Activated naive CD8-positive, alpha-beta T cell treated with anti-CD3 and anti-CD28 coated beads, Interleukin-2, amount 50 U/mL, for 24 hours (primary cell): ENCODE measurements at places on chromosomes 7 and 10.

GRCh38 chr10:104316321-104317099, 21.8 kb downstream of the ITPRIP start:
- H3K36me3 ChIP-seq: peaks cover 25% of the 10 kb centered on the region
- no peak overlapping the region for H3K4me3 ChIP-seq
- peaks cover 37% of the 10 kb centered on the region for H3K4me1 ChIP-seq
- no peak overlapping the region for H3K27ac ChIP-seq
- H3K27me3 ChIP-seq: no peaks in the 10 kb centered on the region

GRCh38 chr10:128059982-128060293, 66.3 kb downstream of the MKI67 start:
- no peak for DNase-seq
- peak overlapping the region; percentile 87 for H3K27ac ChIP-seq
- H3K36me3 ChIP-seq: peaks cover 62% of the 10 kb centered on the region
- no peaks in the 10 kb centered on the region for H3K27me3 ChIP-seq
- H3K4me3 ChIP-seq: no peak overlapping the region

GRCh38 chr7:45872116-45873034, 507 bp downstream of the CCDC201 start:
- H3K4me1 ChIP-seq: no peaks in the 10 kb centered on the region
- H3K27me3 ChIP-seq: peaks cover 6% of the 10 kb centered on the region
- H3K27ac ChIP-seq: no peak overlapping the region
- no peaks in the 10 kb centered on the region for H3K36me3 ChIP-seq

DNA sequence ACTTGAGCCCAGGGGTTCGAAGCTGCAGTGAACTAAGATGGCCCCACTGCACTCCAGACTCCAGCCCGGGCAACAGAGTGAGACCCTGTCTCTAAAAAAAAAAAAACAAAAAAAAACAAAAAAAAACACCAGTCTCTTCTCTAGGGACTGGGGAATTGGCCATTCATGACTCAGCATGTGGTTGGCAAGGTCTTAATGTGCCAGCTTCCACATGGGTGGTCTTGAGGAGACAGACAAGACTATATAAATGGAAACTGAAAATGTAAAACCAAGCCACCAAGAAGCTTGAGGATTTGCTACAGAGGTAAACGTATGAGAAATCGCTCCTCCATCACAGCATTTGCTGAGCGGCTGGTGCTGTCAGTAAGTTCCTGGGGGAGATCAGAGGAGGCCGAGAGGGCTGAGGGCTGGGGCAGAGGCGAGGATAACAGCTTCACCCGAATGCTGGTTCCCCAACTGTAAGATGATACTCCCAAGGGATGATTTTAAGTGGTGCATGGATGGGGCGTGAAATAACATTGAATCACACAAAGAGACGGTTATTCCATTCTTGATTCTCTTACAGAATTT, 128.7 kb downstream of the C10orf105 start:
- H3K27me3 ChIP-seq: peaks cover 8% of the 10 kb centered on the region
- H3K27ac ChIP-seq: no peak overlapping the region
- no peaks in the 10 kb centered on the region for H3K36me3 ChIP-seq
- H3K4me3 ChIP-seq: no peak overlapping the region

DNA sequence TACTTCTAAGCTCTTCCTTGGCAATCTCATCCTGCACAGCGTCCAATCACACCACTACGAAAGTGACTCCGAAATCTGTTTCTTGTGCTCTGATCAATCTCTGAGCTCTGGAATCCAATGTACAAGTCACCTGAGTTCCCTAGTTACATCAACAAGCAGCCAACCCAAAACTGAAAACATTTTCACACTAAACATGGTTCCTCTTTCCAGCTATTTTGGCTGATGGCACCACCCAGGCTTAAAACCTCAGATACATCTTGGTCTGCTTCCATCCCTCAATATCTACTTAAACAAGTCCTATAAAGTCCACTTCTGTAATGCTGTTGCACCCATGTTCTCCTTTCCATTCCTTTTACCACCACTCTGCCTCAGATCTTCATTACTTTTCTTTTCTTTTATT, 3.6 kb downstream of the BLOC1S2 start:
- H3K27ac ChIP-seq: no peak overlapping the region
- peaks cover 30% of the 10 kb centered on the region for H3K36me3 ChIP-seq
- H3K4me1 ChIP-seq: peaks cover 33% of the 10 kb centered on the region
- no peak for DNase-seq
- peaks cover 1% of the 10 kb centered on the region for H3K27me3 ChIP-seq

- no peak overlapping the region for H3K4me3 ChIP-seq
- no peak for DNase-seq
- H3K4me1 ChIP-seq: no peaks in the 10 kb centered on the region
- H3K27me3 ChIP-seq: no peaks in the 10 kb centered on the region
These were observed 18.9 kb upstream of the SEPTIN7 start for GRCh38 chr7:35781767-35782515.

DNA sequence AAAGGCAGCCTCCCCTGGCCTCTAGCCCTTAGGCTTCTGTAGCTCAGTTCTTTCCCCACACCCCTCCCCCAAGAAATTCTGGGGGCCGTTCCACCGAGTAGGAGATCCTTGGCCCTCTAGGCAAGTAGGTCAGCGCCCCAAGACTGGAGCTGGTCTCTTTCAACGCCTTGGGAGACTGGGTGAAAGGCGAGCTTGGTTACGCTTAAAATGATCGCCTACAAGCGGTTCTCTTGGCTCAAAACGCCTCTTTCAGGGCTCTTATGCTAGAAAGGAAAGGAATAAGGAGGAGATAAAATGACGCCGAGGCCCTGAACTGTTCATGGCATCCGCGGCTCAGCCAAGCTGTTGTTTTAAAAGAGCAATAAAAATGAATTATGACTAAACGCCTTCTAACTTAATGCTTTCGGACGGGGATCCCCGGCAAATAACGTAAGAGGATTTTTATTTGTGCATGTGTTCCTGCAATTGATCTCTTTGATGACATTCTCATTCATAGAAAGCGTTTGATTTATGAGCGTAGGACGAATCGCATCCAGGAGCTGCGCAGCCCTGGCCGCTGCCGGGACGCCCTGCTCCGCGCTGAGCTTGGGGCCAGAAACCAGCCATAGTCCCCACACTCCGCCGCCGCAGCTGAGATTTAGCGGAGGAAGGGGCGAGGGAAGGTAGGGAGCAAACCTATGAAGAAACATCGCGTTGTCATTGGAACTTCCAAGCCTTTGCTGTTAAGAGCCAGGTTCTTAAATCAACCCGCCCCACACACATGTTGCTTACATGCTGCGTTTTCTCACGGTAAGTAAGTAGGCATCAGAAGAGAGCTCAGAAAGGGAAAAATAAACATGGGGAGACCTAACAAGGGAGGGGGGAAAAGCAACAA, 3.0 kb upstream of the HOXA1 start:
- DNase-seq: no peak
- no peak overlapping the region for H3K4me3 ChIP-seq
- H3K27me3 ChIP-seq: peaks cover 84% of the 10 kb centered on the region
- H3K4me1 ChIP-seq: peaks cover 38% of the 10 kb centered on the region
- H3K27ac ChIP-seq: no peak overlapping the region

GRCh38 chr7:123580406-123581161, 21.0 kb upstream of the ASB15 start:
- H3K27me3 ChIP-seq: peaks cover 32% of the 10 kb centered on the region
- H3K4me3 ChIP-seq: no peak overlapping the region
- H3K36me3 ChIP-seq: no peaks in the 10 kb centered on the region
- H3K27ac ChIP-seq: no peak overlapping the region

GRCh38 chr10:22611425-22612115, 102.8 kb downstream of the PIP4K2A start:
- peak overlapping the region; percentile 82 for H3K27ac ChIP-seq
- H3K27me3 ChIP-seq: no peaks in the 10 kb centered on the region
- peaks cover 96% of the 10 kb centered on the region for H3K4me1 ChIP-seq
- DNase-seq: no peak
- H3K4me3 ChIP-seq: peak overlapping the region; percentile 74

GRCh38 chr10:104281694-104282093, 12.7 kb downstream of the GSTO2 start:
- H3K27ac ChIP-seq: no peak overlapping the region
- no peak overlapping the region for H3K4me3 ChIP-seq
- no peaks in the 10 kb centered on the region for H3K4me1 ChIP-seq

- no peak overlapping the region for H3K4me3 ChIP-seq
- DNase-seq: no peak
- no peaks in the 10 kb centered on the region for H3K4me1 ChIP-seq
- no peak overlapping the region for H3K27ac ChIP-seq
- no peaks in the 10 kb centered on the region for H3K36me3 ChIP-seq
These were observed 379.1 kb downstream of the DNAJB6 start for GRCh38 chr7:157715938-157716280.

- peaks cover 3% of the 10 kb centered on the region for H3K27me3 ChIP-seq
- no peak for DNase-seq
- no peaks in the 10 kb centered on the region for H3K4me1 ChIP-seq
- no peak overlapping the region for H3K4me3 ChIP-seq
- no peak overlapping the region for H3K27ac ChIP-seq
These were observed 65.1 kb upstream of the PHF14 start for GRCh38 chr7:10908600-10908999.

- DNase-seq: no peak
- peaks cover 7% of the 10 kb centered on the region for H3K27me3 ChIP-seq
- H3K27ac ChIP-seq: no peak overlapping the region
- H3K36me3 ChIP-seq: no peaks in the 10 kb centered on the region
- H3K4me3 ChIP-seq: no peak overlapping the region
- H3K4me1 ChIP-seq: no peaks in the 10 kb centered on the region
These were observed 79.5 kb upstream of the LANCL2 start for GRCh38 chr7:55285665-55286064.
